ENCODE measurements at places on chromosomes 1 and 21.

DNA sequence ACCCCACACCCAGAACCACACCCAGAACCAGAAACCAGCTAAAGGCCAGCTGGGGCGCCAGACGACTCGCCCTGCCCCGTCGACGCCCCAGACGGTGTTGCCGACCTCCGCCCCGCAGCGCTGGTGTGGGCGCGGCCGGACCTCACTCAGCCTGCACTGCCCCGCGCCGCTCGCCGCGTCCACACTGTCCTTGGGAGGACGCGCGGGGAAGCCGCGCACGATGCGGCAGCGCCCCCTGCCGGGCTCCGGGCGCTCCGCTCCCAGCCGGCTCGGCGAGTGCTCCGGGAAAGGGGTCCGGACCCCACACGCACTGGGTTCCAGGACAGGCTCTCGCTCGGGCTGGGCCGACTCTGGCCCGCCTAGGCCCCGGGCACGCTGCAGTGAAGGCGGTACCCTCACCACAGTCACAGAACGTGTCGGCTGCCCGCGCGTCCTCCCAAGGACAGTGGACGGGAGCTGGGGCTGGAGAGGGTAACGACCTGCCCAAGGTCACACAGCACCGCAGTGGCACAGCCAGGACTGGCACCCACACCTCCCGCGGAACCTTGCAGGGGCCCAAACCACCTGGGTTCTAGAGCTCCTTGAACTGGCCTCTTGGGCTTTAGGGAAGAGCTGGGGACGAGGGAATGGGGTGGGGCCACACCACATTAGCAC, 90.2 kb downstream of the DMRTA2 start:
- peak; percentile 63 for DNase-seq

GRCh38 chr1:28176492-28177470, at the start of gene PTAFR:
Gene PTAFR (minus strand): TSS chr1:28176690. CDS start chr1:28151021, 25,669 bp downstream.
- DNase-seq = no peak

DNA sequence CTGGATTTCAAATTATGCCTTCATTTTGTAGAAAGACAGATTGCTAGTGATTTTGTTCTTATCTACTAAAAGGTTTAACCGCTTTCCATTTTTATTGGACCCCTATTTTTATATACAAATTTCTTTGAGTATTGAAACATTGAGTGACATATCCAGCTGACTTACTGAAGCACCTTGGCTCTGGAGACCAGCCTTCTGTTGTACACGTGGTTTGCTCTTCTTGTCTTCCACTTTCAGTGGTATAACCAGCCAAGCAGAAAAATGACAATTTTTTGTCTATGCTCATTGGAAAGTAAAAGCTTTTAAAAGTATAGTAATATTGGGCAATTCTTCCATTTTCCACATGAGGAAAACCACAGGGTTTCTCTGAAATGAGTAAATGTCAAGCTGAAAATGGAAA, 4.4 kb downstream of the F13B start:
- no peak for DNase-seq

GRCh38 chr21:28675331-28676041, 317.2 kb downstream of the LTN1 start:
- DNase-seq = no peak

DNA sequence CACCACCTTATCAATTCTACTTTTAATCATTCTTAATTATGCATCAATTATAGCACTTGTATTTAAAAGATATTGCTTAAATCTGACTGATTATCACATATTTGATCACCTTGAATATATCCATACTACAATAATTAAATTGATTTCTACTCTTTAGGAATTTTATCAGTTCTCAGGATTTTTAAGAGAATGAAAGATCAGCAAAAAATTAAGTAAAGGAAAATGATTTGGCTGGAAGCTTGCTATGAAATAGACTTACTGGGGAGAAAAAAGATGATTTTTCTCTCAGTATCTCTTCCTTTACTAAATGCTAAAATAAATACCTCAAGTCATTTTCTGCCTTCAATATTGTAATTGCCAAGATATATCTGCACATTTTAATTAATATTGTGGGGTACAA, 848.6 kb downstream of the LTN1 start:
- no peak for DNase-seq

- DNase-seq = peak; percentile 11
Observed at GRCh38 chr21:37582590-37582989, 216.0 kb downstream of the DYRK1A start.

DNA sequence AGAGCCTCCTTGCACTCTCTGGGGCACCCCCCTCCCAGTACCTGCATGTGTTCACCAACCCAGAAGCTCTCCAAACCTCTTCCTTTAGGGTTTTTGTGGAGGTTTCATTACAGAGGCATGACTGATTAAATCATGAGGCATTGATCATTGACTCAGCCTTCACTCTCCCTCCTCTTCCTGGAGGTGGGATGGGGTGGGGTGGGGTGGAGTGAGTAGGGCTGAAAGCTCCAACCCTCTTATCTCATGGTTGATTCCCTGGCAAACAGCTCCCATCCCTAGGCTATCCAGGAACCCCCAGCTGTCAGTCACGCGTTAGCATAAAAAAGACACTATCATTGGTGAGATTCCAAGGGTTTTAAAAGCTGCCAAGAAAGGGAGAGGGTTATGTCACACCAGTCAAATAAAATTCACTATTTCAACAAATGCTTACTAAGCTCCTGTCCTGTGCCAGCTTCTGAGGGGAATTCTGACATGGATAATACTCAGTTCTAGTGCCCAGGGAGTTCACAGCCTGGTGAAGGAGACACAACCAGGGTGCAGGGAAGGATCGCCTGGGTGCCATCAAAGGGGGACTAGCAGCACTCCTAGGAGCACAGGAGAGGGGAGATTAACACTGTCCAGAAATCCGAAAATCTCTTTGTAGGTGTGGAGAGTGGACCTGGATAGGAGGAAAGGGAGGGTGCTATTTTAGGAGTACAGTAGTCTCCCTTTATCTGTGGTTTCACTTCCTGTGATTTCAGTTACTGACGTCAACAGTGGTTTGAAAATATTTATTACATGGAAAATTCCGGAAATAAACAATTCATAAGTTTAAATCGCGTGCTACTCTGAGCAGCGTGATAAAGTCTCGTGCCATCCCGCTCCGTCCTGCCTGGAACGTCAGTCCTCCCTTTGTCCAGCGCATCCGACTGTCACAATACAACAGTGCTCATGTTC, 6.8 kb upstream of the IL24 start:
- peak; percentile 42 for DNase-seq

Measured in stimulated activated CD4-positive, alpha-beta T cell treated with anti-CD3 and anti-CD28 coated beads, Interleukin-15, amount 100 ng/mL, for 24 hours (primary cell).